ENCODE measurements at places on chromosomes 12 and 14.
A peak's percentile ranks its signal among the peaks of the same experiment; 100 is the strongest.

GRCh38 chr12:102521662-102522277, 41.4 kb upstream of the IGF1 start:
- no peak for DNase-seq

- peak; percentile 28 for DNase-seq
These were observed 29.2 kb downstream of the FOS start for GRCh38 chr14:75307700-75308379.

- DNase-seq = peak; percentile 51
These were observed 48.1 kb upstream of the BCL11B start for GRCh38 chr14:99320105-99320572.

DNA sequence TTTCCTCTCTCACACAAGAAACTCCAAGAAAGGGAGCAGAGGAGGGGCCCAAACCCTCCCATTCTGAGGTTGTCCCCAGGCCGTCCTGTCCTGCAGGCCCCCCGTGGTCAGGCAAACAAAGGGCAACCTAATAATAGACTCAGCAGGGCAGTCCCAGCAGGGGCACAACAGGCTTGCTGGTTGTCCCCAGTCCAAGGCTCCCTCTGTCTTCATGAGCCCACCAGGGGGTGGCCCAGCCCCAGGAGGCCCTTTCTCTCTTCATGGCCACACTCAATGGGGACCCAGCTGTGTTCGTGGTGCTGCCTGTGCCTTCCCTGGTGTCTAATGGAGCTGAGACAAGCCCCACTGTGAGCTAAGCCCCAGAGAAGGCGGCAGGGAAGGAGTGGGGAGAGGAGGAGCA, 359.9 kb downstream of the ADGRD1 start:
- DNase-seq = no peak

DNA sequence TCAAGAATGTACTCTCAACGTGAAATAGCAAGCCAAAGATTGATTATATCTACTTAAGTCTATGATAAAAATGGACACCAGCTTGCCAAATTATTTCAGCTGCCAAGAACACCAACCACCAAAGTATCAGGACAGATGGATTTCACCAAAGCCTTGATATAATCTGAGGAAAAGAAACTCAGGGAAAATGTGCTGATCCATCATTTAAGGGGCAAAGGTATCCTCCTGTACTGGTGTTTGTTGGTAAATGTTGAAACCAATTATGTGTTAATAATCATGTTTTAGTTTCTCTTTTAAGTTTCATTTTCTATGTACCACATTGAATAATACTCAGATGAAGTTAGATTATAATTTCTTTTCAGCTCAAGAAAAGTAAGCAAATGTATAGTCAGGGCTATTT, 1284.3 kb upstream of the TMEM132C start:
- DNase-seq = no peak

DNA sequence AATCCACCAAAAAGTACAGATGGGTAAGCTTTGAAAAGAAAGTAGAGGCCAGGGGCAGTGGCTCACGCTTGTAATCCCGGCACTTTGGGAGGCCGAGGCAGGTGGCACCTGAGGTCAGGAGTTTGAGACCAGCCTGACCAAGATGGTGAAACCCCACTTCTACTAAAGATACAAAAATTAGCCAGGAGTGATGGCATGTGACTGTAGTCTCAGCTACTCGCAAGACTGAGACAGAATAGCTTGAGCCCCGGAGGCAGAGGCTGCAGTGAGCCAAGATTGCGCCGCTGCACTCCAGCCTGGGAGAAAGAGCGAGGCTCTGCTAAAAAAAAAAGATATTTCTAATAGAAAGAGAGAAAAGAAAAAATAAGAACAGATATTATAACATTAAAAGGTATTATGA, 134.2 kb upstream of the SLCO1C1 start:
- DNase-seq = no peak

DNA sequence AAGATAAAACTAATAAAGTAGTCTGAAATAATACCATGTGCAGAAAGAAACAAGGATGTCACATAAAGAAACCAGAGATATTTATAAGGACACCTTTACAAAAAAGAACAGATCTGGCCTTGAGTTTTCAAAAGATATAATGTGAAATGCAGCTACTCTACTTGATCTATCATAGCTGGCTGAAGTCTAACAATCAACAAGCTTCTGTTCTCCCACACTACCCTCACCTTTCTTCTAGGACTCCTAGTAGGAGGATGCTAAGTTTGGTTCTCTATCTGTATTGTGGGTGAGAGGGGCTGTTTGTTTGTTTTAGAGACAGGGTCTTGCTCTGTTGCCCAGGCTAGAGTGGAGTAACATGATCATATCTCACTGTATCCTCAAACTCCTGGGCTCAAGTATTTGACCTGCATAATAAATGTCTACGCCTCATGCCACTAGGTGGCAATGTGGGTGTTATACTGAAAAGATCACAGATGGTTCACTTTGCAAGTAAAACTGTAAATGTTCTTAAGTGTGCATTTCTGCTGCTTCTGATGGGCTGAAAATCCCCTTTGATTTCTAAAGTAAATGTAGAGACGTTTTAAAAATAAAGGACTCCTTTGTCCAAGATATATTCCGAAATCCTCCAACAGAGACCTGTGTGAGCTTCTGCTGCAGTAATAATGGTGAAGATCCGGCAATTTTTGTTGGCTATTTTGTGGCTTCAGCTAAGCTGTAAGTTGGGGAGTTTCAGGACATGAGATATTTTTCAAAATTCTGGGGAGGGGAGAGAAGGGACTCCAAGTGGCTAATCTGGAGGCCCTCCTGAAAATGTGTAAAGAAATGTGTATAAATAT, 269.3 kb downstream of the DAD1 start:
- no peak for DNase-seq

GRCh38 chr12:29732191-29732590, 51.6 kb downstream of the TMTC1 start:
- DNase-seq = no peak

GRCh38 chr14:58946431-58946830, 242.0 kb upstream of the DAAM1 start:
- DNase-seq = no peak

- no peak for DNase-seq
These were observed 201.3 kb downstream of the GPHN start for GRCh38 chr14:66709291-66709690.

DNA sequence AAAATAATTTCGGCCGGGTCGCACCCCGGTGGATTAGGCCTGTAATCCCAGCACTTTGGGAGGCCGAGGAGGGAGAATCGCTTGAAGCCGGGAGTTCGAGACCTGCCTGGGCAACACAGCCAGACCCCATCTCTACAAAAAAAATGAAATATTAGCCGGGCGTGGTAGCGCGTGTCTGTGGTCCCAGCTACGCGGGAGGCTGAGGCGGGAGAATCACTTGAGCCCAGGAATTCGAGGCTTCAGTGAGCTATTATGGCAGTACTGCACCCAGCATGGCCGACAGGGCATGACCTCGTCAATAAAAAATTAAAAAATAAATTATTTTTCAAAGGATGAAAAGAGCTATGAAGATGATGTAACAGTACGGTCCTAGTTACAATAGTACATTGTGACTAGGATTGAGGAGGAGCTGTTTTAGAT, 523 bp downstream of the GTF2H3 start:
- DNase-seq = no peak

DNA sequence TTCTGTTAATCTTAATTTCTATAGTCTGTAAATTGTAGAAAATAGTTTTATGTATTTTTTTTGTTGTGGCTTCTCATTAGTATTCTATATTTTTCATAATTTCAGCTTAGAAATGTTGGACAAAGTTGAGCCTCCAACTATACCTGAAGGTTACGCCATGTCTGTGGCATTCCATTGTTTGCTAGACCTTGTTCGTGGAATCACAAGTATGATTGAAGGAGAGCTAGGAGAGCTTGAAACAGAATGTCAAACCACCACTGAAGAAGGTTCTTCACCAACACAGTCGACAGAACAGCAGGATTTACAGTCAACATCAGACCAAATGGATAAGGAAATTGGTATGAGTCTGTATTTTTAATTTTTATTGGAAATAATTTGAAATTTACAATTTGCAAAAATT, 65.7 kb downstream of the MON2 start:
- DNase-seq = no peak

GRCh38 chr14:29681316-29681715, 246.3 kb downstream of the PRKD1 start:
- no peak for DNase-seq

GRCh38 chr12:25769082-25769945, 189.2 kb upstream of the RASSF8 start:
- DNase-seq = no peak

GRCh38 chr14:67514650-67515385, 18.3 kb upstream of the PLEKHH1 start:
- peak; percentile 7 for DNase-seq

- no peak for DNase-seq
These were observed 88.9 kb downstream of the MSRB3 start for GRCh38 chr12:65367396-65367795.

DNA sequence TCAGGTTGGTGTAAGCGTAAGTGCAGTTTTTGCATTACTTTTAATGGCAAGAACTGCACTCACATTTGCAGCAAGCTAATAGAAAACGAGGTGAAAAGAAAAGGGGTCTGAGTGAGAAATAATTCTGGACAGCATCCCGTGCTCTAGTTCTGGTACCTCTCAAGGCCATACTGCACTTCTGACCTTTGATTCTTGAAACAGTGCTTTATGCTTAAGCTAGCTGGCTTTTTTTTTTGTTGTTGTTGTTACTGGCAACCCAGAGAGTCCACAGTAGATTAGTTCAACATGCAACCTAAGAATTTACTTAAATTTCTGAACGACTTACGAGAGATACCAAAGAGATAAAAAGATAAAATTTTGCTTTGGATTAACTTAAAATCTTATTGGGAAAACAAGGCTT, 75.2 kb upstream of the PRKD1 start:
- DNase-seq = no peak

DNA sequence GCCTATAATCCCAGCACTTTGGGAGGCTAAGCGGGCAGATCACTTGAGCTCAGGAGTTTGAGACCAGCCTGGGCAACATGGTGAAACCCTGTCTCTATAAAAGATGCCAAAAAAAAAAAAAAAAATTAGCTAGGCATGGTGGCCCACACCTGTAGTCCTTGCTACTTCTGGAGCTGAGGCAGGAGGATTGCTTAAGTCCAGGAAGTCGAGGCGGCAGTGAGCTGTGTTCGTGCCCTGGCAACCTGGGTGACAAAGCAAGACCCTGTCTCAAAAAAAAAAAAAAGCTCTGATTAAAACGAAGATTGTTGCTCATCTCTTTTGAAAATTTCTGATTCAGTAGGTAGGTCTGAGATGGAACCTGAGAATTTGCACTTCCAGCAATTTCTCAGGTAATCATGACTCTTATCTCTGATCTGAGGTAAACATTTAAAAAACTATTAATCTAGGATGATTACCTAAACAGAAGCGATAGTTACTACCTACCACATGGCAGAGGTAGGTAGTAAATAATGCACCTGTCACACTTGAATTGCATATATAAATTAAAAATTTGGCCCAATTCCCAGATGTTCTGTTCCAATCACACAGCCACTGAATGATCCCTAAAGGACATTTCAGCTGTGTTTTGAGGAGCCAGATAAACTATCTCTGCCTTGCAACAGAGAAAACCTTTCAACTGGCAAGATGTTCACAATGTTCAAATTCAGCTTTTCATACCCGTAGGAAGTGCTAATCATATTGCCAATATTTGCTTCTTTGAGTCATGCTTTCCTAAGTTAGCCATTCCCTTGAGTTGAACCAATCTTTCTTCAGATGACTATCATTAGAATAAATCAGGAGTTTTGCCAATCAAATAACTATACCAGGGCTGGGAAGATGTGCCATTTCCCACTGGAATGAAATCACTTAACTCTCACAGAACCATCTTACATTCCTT, 4.2 kb upstream of the TEP1 start:
- no peak for DNase-seq

DNA sequence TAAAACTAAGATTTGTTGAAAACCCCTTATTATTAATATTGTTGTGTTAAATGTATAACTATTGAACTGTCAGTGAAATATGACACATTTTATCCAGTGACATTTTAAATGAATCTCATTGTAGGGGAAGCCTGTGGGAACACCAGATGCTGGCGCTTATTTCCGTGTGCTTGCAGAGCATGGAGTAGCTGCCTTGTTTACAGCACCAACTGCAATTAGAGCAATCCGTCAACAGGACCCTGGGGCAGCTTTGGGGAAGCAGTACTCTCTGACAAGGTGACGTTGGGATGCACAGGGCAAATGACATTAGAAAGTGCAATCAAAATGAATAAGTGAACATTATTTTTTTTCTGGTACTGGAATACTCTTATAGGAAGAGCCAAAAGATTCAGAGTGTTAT, 96.8 kb downstream of the ACSS3 start:
- DNase-seq = no peak

GRCh38 chr12:27732281-27732680, 21.6 kb downstream of the MRPS35 start:
- DNase-seq = no peak

DNA sequence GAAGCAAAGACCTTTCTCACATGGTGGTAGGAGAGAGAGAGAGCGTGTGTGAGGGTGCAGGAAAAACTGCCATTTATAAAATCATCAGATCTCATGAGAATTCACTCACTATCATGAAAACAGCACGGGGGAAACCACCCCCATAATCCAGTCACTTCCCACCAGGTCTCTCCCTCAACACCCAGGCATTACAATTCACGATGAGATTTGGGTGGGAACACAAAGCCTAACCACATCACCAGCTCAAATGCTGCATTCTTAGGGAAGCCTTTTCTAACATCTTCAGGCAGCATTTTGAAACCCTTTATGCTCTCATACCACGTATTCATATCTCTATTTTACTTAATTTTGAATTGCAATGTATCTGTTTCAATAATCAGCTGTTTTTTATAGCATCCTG, 165.9 kb downstream of the TMTC3 start:
- DNase-seq = no peak

- no peak for DNase-seq
These were observed 71.8 kb upstream of the GZMB start for GRCh38 chr14:24705840-24706239.

DNA sequence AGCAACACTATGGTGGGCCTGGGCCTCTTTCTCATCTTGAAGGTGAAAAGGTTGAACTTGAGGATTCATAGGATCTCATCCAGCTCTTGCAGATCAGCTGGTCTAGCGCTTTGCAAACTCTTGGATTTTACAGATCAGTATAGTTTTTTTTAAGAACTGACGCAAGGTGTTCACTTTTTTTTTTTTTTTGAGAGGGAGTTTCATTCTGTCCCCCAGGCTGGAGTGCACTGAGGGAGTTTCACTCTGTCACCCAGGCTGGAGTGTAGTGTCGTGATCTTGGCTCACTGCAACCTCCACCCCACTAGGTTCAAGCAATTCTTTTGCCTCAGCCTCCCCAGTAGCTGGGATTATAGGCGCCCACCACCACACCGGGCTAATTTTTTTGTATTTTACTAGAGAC, 20.4 kb upstream of the LGMN start:
- no peak for DNase-seq

Data from stimulated activated naive CD4-positive, alpha-beta T cell (primary cell).